ENCODE measurements at places on chromosomes 3 and 15. TPM values are rescaled to one million over a fixed set of nuclear protein-coding genes. Genes with fewer than 3 reads are reported as not detected.

The CADPS gene
- total RNA-seq = 9.5 TPM

The NGRN gene
- 99.5 TPM for total RNA-seq

The GOLGA8T gene
- total RNA-seq = 1.3 TPM

The GLDN gene
- 0.27 TPM for total RNA-seq

The KNG1 gene
- not detected for total RNA-seq

The SNTN gene
- not detected for total RNA-seq

The GRK7 gene
- not detected for total RNA-seq

The DAZL gene
- total RNA-seq = 0.27 TPM

The PDIA3 gene
- total RNA-seq = 307 TPM

The SERINC4 gene
- not detected for total RNA-seq

The TM6SF1 gene
- 14.0 TPM for total RNA-seq

The CLDN16 gene
- 0.38 TPM for total RNA-seq

The PLD1 gene
- 13.0 TPM for total RNA-seq

The THBS1 gene
- total RNA-seq = 92.2 TPM

The CDHR4 gene
- not detected for total RNA-seq

The FAM107A gene
- 137 TPM for total RNA-seq
